ENCODE measurements at places on chromosomes 4 and X.

DNA sequence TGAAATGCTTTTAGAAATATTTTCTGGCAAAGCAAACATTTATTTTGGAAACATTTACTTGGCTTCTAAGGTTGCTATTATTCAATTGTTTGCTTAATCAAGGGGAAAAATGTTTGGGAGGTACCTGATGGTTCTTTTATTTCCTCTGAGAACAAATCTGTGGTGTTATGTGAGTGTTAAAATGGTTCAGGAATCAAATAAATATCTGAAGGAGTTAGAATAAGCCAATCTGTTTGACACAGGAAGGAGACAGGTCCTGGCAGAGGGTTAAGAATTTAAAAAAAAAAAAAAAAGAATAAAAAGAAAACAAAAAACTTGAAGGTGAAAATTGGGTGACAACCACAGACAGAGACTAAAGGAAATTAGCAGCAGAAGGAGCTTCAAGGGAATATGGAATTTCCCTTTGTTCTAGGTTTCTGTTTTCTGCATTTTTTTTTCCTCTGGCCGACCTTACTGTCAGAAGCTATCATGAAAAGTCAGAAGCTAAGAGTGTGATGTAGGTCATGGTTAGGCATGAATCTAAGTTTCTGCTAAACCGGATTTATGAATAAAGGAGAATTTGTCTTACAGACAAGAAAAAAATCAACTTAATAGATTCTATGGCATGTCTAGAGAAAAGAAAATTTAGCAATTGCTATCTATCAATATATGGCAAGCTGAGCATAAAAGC lies 78.6 kb upstream of the PNPLA4 start:
- DNase-seq: no peak

DNA sequence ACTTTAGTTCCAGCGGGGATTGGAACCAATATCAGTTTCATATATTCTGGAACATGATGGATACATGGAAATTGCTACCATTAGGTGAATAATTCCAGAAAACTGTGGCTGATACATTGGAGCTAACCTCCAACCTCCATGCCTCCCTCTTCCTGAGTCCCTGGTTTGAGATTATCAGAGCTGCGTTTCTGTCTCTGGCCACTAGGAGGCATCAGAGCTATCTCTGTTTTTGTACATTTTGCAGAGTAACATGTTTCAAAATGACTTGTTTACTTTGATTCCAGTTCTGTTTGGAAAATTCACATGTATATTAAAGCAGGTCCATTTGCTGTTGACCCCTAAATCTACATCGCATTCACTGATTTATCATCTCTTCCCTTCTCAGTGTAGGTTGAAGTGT lies 2.4 kb upstream of the RAB40AL start:
- no peak for DNase-seq

DNA sequence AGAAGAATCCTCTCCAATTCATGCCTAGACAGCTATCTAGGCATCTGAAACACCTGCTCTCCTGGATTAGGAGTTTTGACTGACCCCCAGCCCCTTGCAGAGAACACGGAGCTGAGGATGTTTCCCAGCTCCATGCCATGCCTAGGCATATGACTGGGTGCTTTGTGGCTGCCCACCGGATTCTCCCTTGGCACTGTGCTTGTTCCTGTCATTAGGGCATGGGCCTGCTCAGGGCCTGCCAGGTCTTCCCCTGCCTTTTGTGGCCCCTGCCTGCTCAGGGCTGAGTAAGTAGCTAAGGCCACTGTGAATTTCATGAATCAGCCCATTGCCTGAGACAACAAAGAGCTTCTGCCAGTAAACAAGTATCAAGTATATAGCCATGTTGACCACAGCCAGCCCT lies 867.4 kb downstream of the TECRL start:
- DNase-seq: no peak

DNA sequence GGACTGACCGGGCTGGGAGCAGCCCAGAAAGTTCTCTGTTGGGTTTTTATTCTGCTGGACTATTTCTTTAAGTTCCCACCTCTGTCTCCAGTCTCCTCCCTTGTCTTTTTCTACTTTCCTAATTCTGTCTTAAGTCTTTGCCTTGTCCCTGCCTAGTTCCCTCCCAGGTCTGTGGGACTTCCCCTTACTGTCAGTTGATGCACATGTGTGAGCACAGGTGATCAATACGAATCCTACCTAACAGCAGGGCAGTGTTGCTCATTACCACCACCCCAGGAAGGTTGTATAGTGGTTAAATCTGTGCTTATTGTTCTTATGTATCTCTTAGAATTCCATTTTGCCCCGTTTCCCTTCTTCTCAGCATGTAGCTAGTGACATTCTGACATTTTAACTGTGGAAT lies 62.1 kb downstream of the GALNTL6 start:
- no peak for DNase-seq

DNA sequence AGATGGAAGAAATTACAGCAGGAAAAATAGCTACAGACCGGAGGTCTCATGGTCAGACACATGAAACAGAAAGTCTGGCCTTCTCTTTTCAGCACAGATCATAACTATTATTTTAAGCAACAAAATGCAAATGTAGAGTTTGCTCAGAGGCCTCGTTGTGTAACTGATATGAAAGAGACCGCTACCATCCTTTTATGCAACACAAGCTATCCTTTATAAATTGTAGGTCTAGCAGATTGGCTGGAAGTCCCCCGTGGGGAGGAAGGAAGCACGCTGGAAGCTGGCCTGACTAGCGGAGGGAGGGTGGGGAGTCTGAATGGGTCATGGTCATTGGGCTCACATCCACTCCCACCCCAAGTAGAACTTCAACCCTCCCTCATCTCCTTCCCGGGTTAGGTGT lies 27.7 kb downstream of the DMP1 start:
- DNase-seq: peak; percentile 55

DNA sequence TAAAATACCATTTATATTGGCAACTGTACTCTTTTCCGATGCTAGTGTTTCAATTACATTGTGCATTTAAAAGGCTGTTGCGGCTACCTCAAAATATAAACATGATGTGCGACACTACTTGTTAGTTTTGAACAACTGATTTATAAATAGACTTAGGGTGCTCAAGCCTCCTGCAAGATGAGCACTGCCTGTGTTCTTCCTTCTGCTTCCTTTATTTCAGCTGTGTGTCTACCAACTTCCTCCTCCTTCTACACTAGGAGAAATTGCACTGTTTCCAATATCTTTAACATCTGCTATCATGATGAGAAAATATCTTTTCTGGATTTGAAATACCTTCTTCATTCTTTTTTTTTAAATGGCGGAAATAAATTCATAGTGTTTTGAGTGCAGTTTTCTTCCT lies 24.0 kb downstream of the TET2 start:
- no peak for DNase-seq

- no peak for DNase-seq
Observed at GRCh38 chr4:55979562-55979961, 30.8 kb downstream of the CEP135 start.

DNA sequence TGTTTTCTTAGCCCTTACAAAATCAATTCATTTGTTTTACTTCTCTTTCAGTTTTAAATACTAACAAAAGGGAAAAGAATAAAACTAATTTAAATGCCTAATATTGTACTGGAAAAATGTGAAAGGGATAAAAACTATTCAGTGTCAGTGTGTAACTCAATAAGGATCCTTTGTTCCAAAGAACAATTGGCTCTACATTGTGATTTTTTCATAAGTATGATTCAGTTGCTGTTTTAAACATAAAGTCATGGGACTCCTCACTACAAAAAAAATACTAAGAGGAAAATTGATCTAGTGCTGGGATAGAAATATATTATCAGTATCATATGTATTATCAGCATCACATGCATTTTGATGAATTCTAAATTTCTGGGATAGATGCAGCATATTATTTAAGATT lies 199.4 kb upstream of the TRAM1L1 start:
- no peak for DNase-seq

- no peak for DNase-seq
Observed at GRCh38 chrX:262381-262909, 18.7 kb upstream of the PLCXD1 start.

DNA sequence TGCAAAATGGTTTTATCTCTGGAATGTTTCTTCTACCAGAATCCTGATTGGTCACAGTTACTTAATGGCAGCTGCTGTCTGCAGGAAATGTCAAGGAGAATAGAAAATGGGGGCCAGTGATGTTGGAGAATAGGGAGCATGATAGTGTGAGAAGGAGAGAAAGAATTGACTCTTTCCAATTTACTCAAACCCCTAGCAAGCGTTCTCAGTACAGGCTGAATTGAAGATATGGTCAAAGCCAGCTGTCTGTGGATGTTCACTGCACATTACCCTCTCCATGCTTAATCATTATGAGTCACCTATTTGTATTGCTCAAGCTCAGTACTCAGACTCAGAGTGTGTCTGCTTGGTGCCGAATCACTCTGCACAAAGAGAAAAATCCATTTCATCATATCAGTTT lies 57.8 kb upstream of the FAM47B start:
- no peak for DNase-seq

Measured in right hindlimb (tissue), 1 donor.